ENCODE measurements at places on chromosomes 6 and 20.

DNA sequence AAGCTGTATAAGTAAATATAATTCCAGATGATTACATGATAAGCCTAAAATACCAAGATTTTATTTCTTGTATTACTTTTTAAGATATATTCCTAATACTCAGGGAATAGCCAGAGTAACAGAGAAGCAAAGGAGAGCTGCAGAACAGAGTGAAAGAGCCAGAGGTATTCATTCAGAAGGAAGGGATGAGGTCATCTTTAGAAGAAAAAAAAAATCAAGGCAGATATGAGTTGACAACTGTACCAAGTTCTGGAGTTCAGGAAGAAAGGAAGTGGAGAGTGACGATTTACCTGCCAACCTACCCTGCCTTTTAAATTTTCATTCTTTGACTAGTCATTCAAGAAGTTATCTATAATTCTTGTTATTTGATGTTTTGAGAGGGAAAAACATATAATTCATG is 28.8 kb upstream of the NHSL1 start:
- DNase-seq: no peak

- DNase-seq: no peak
These were observed 183.7 kb downstream of the UNC5CL start for GRCh38 chr6:40855168-40855880.

GRCh38 chr20:61442075-61442670 is 190.1 kb downstream of the CDH4 start:
- DNase-seq: no peak

- DNase-seq: no peak
These were observed 323.0 kb downstream of the UTRN start for GRCh38 chr6:144607998-144608735.

- no peak for DNase-seq
These were observed 627.5 kb downstream of the PKHD1 start for GRCh38 chr6:51459958-51460357.

- DNase-seq: no peak
These were observed 16.8 kb upstream of the SYNDIG1 start for GRCh38 chr20:24452498-24453127.

DNA sequence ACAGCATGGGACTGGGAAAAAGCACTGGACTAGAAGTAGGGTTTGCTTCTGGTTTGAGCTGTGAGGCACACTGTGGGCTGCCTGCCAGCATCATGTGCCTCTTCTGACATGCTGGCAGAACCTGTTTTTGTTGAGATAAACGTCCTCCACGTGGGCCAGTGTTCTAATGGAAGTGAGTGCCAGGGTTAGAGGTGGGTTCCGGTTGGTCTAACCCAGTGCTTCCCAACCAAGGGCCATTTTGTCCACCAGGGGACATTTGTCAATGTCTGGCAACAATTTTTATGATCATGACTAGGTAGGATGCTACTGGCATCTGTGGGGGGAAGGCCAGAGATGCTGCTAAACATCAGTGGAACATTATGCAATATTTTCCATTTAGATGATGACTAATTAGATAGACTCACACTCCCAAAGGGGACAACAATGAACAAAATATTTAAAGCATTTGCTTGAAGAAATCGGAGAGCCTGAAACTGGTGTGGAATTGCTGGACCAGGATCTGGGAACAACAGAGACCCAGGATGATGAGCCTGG is 7.8 kb upstream of the APMAP start:
- no peak for DNase-seq
